ENCODE measurements at places on chromosomes 16 and 17.

DNA sequence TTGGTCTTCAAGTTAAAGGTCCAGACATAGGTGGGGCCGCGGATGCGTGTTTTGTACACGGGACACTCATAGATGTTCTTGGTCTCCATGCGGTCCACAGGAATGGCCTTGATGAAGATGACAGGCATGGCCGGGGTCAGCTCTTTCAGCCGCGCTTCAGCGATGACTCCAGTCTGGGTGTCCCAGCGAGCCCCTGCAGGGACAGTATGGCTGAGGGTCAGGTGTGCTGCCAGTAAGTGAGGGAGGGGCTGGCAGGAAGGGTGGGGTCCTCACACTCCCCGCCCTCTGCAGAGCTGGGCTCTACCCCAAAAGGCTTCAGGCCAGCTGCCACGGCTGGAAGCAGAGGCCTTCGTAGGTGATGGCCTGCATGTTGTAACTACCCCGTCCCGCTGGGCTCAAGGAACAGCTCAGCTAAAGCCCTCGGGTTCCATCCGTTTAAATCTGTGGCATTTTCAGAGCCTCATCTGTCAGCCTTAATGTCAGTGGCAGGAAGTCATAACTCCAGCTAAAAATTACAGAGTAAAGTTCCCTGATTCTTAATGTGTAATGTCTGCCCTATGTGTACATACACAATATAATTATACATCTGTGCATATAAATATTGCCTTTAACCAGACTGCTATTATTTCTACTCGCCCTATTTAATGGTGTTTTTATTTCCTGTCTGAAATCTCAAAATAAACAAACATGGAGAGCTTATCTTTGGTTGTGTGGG, 45.7 kb downstream of the PGS1 start:
- no peak for DNase-seq

DNA sequence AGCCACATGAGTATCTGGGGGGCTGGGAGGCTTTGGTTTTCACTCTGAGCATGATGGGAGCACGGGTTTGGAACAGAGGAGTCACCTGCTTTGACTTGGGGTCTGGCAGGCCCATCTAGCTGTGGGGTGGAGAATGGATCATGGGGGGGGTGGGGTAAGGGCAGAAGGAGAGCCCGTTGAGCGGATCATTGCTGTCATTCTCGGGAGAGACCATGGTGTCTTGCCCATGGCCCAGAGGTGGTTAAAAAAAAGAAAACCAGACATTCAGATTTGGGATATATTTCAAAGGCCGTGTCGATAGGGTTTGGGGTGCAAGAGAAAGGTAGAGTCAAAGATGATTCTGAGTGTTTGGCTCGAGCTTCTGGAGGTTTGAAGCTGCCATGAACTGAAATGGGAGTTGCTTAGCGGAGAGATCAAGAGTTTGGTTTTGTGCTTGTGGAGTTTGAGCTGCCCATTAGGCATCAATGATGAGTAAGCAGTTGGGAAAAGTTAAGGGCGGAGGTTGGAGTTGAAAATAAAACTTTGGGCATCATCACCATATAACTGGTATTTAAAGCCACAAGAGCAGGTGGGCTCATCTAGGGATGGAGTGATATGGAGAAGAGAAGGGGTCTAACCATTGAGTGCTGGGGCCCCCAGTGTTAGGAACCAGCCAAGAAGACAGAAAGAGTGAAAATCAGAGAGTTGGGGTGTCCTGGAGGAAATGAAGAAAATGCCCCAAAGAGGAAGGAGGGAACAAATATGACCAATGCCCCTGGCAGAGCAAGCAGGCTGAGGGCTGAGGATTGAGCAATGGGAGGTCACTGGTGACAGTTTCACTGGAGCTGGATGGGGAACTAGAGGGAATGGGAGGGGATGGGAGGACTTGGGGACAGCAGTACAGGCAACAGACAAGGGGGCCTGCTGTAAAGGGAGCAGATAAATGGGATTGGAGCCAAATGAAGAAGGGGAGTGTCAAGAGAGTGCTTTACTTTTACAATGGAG, 1.9 kb downstream of the NOD2 start:
- no peak for DNase-seq

DNA sequence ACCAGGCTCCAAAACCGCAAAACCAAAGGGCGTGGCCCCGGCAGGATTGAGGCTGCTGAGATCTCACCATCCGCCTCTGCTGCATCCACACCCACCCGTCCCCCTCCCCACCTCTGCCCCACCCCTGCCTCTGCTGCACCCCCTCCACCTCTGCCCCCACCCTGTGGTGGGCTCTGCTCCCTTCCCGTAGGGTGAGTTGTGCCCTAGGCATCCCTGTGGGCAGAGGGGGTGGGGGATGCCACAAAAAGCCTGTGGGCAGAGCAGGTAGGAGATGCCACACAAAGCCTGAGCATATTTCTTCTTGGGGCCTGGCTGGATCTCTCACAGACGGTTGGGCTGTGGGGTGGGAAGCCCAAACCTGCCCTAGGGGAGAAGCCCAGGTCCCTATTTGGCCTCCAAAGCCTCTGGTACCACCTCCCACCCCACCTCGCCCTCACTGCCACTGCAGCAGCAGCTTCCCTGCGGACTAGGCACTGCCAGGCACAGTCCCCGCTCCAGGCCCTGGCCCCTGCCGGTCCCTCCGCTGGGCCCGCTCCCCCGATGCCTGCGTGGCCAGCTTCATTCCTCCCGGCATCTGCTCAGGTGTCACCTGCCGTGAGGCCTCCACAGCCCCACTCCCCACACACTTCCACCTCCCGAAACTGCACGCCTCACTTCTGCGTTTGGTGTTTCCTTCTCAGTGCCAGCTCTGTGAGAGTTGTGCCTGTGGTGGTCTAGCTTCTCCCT, 11.3 kb upstream of the PABPN1L start:
- no peak for DNase-seq

- no peak for DNase-seq
Measured at GRCh38 chr17:78890498-78890897, 12.5 kb downstream of the CEP295NL start.

DNA sequence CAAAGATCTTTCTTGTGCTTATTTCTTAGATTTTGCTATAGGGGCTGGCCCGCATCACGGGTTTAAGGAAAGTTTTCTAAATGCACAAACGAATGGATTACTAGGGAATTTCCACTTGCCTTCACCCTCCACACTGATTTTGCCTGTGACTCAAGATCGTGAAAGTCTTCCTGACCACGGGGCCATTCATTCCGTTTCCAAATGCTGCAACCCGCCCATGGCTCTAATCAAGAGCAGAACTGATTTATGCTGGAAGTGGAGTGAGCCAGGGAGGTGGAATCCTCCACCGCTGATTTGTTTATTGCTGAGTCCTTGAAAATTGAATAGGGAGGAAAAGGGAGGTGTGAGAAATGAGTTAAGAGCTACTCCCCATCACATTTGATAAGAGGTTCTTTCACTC, 52.4 kb downstream of the CA10 start:
- no peak for DNase-seq

- DNase-seq, result peak; percentile 14
Measured at GRCh38 chr16:57892447-57893096, 78.4 kb downstream of the CNGB1 start.

DNA sequence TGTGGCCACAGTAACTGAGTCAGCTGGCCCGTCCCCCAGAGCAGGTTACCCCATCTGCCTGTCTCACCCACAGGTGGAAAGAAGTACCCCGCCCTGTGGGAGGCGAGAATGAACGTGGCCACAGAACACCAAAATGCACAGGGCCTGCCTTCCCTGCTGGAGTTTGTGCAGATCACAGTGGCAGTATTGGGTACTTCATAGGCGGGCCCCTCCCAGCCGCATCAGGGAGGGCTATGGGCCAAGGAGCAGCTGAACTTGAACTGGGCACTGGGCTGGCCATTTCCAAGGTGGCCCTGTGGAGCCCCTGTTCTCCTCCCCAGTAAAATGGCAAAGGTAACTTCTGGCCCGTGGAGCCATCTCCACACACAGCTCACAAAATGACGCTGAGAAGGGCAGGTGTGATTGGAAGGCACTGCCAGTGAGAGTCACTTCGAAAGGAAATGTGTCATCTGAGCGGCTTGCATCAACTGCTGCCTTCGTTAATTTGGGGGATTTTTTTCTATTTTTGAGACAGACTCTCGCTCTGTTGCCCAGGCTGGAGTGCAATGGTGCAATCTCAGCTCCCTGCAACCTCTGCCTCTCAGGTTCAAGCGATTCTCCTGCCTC, 162.9 kb downstream of the ENGASE start:
- DNase-seq, result no peak

DNA sequence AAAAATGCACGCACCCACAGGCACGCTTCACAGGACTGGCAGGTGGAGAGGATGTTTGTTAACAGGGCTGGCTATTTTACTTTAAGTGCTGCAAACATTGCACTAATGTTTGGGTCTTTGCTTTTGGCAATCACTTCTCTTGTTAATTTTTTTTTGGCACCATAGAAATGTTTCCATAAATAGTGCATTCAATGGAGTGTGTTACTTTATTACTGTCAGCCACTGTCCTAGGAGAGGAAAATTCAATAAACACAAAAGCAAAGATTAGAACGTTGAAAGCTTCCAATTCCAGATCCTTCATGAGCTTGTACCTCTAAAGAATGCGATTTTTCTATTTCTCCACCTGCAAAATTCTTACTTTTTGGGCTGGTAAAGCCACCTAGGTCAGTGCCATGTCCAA, 743.5 kb downstream of the WWOX start:
- DNase-seq, result no peak

DNA sequence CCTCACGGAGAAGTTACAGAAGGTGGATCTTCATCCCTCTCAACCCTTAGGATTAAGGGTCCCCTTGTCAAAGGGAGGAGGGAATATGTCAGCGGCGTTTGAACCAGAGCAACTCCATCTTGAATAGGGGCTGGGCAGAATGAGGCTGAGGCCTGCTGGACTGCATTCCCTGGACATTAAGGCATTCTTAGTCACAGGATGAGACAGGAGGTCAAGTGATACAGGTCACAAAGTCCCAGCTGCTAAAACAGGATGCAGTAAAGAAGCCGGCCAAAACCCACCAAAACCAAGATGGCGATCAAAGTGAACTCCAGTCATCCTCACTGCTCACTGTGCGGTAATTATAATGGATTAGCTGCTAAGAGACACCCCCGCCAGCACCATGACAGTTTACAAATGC, 36.7 kb downstream of the RBFOX3 start:
- no peak for DNase-seq

- DNase-seq, result no peak
Measured at GRCh38 chr17:39640591-39641031, 3.7 kb downstream of the STARD3 start.

GRCh38 chr17:2023692-2024571, 1.2 kb downstream of the RTN4RL1 start:
- no peak for DNase-seq
